NAMALWA (cell line): ENCODE measurements at places on chromosomes 3 and 15.

DNA sequence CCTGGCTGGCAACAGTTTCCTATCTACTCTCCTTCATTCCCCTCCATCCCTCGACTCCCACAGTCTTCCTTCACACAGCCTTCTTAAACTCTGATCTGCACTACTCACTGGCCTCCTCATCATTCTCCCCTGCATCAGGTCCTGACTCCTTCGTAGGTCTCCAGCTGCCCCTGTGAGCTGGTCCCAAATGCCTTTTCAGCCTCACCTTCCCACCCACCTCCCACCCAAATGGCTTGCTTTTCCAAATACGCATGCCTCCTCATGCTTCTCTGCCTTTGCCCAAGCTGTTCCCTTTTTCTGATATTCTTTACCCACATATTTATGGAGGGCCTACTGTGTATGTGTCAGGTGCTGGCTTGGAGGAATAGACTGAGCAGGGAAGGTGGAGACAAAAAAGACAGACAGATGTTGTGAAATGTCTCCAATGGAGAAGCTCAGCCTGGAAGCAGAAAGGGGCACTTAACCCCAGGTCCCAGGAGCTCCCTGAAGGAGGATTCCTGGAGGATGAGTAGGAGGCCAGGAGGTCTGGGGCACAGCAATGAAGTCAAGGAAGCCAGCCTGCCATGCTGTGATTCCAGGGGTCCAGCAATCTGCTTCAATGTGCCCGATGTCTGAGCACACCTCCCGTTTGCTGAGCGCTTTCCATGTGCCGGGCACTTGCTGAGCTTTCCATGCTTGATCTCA is 252.2 kb downstream of the SHQ1 start:
- DNase-seq = no peak

DNA sequence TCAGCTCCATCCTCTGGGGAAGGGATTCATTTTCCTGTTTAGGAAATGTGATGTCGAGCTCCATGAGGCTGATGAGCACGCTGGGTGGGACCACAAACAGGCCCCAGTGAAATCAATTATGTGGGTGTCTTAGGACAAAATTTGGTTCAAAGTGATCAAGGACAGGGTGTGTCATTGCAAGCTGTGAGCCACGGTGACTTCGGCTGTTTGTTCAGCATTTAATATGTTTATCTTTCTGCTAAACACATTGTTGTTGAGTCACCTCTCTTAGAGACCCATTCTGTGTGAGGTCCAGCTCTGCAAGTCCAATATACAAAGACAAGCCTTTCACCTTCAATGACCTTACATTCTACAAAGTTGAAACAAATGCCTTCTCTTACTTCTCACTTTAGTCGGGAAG is 41.3 kb downstream of the SSR3 start:
- no peak for DNase-seq

GRCh38 chr3:39191111-39191510 is 1.3 kb downstream of the XIRP1 start:
- no peak for DNase-seq

GRCh38 chr3:47669026-47669749 is 90.5 kb upstream of the CSPG5 start:
- no peak for DNase-seq

DNA sequence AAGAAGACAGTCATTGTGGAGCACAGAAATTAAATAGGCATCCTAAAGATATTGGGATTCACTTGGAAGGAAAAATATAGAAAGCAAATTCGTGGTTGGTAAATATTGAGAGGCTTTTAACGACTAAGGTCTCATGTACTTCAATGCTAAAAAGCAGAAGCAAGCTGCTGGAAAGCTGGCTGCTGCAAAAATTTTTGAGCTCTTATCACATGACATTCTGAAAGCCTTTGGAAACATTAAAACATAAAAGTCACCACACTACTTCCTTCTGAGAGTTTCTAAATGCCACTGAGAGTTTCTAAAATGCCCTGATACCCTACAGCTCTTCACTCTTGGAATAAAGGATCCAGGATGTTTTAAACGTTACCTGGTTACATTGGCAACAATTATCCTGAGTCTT is 39.0 kb upstream of the CBLB start:
- peak; percentile 55 for DNase-seq

GRCh38 chr15:49124371-49124770 is 31.0 kb downstream of the COPS2 start:
- no peak for DNase-seq

GRCh38 chr3:41363830-41364523 is 164.7 kb downstream of the CTNNB1 start:
- DNase-seq = no peak

- DNase-seq = no peak
Observed at GRCh38 chr15:37028625-37029296, 71.6 kb downstream of the MEIS2 start.

- DNase-seq = no peak
Observed at GRCh38 chr3:105923140-105923539, 54.3 kb upstream of the CBLB start.

DNA sequence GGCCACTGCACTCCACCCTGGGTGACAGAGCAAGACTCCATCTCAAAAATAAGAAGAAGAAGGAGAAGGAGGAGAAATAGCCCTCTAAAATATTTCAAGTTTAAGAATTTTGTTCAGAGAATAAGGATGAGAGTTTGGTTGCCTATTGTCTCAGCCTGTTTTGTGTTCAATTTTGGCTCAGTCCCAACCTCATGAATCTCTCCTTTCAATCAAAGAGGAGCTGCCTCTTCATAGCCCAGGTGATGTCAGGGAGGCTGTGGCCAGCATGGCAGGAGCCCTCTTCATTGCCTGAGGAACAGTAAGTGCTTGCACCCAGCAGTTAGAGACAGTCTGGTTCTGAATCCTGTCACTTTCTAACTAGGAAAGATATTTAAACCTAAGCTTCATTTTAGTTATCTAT is 55.0 kb downstream of the BDH1 start:
- no peak for DNase-seq

GRCh38 chr3:156819842-156820691 is 6.1 kb upstream of the LEKR1 start:
- no peak for DNase-seq

DNA sequence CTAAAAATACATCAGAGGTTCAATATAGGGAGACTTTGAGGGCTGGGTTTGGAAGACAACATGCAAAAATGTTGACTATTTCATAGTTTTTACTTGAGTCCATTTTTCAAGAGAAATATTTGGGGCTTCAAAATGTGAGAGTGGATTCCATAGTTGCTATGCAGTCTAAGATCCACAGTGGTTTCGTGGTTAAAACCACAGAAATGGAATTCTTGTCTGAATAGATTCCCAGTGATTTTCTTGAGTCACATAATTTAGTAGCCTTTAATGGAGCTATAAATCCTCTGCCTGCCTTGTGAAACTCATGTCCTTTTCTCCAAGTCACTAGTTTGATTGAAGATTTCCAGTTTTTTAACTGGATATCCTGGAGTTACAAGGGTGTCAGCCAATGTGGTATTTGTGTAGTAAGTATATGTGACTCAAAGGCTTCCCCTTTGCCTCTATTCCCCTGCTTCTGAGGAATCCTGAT is 94.7 kb upstream of the RBMS3 start:
- no peak for DNase-seq

- no peak for DNase-seq
Observed at GRCh38 chr15:88428805-88429605, 38.2 kb downstream of the MRPL46 start.

GRCh38 chr3:159770998-159771397 is 217.6 kb upstream of the IL12A start:
- DNase-seq = no peak

GRCh38 chr3:166759736-166760513 is 620.2 kb downstream of the ZBBX start:
- no peak for DNase-seq

GRCh38 chr15:89841962-89842361 is 27.3 kb upstream of the ANPEP start:
- DNase-seq = no peak

DNA sequence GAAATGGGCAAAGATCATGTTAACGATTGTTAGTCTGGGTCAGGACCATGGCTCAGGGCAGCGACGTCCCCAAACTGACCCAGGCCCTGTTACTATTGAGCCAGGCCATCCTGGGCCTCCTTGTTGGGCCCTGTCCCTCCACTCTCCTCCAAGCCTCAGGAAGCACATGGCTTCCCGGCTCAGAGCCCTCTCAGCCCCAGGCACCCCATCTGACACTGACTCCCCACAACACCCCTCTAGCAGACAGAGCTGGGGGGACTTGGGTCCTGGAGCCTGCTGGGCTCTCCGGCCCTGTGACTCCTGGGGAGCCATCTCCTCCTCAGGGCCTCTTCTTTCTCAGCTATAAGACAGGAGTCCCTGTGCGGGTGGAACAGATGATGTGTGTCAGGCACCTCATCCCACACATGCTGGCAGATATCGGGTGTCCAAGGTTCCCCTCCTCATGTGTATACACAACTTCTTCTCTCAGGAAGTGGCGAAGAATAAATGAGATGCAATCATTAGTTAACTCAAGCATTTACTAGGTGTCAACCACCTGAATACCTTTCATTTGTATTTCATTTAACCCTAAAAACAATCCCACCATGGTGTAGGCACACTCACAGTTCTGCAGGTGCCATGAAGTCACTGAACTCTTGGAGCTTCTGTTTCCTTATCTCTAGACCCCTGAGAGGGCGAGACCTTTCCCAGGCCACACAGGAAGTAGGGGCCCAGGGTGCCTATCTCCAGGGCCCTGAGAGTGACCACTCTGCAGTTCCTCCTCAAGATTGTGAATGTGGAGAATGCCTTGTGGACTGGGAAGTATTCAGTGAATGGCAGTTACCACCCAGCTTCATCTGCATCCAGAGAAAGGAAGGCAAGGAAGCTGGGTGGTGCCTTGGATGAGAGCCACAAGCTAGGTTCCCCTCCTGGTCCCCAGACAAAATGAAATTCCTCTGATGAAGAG is 282.5 kb upstream of the TLE3 start:
- DNase-seq = no peak

GRCh38 chr3:171459137-171459941 is 866 bp downstream of the TNIK start:
- no peak for DNase-seq

DNA sequence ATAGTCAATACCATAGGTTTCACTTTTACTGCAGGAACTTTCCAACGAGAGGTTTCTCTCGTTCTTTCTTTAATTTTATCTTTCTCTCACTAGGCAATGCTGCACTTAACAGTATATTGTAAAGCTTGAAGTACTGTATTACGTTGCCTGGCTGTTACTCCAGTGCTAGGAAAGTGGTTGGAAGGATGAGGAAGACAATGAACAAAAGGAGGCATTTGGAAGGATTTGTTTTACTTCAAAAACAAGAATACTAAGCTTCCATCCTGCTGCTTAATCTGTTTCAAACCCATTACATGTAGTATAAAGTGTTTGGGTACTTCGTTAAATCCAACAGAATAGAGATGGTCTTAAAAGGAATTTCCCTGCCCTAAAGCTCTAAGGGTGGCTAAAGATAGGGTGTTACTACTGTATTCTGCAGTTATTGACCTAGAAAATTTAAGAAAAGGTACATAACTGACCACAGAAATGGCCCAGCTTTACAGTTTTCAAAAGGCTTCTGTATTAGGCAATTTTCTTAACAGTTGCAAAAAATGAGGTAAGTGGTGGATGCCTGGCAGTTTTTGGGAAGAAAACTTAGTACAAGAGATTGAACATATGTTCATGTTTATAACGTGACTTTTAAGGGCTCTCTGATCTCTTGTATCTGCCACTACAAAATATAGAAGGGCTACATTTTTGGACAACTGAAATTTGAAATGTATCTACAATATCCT is 785 bp upstream of the IFT57 start:
- no peak for DNase-seq

GRCh38 chr3:10753964-10754363 is 62.1 kb upstream of the SLC6A11 start:
- DNase-seq = peak; percentile 49

- DNase-seq = no peak
Observed at GRCh38 chr3:169758359-169758994, 6.4 kb downstream of the TERC start.

- DNase-seq = no peak
Observed at GRCh38 chr3:73500321-73500720, 124.4 kb downstream of the PDZRN3 start.

- no peak for DNase-seq
Observed at GRCh38 chr3:38036906-38037305, 2.1 kb upstream of the DLEC1 start.

- no peak for DNase-seq
Observed at GRCh38 chr3:171873580-171873979, 30.4 kb downstream of the TMEM212 start.

- peak; percentile 29 for DNase-seq
Observed at GRCh38 chr15:71575474-71576045, 234.8 kb upstream of the NR2E3 start.

DNA sequence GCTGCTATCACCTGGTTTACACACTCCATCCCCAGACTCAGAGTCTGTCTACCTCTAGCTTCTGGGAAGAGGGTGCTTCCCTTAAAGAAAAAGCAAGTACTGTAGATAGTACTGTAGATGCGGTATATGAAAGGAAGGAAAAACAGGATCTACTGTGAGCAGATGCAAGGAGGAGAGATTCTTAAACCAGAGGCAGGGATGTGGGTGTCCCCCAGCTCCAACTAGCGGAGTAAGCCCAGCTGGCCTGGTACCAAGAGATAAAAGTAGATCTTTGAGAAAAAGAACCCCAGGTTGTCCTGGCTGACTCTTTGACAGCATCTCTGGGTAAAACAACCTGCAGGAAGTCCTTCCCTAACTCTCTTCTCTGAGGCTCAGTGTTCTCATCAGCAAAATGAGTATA is 523.7 kb upstream of the PROK2 start:
- no peak for DNase-seq

- DNase-seq = peak; percentile 96
Observed at GRCh38 chr3:11601446-11602238, 42.1 kb downstream of the VGLL4 start.

DNA sequence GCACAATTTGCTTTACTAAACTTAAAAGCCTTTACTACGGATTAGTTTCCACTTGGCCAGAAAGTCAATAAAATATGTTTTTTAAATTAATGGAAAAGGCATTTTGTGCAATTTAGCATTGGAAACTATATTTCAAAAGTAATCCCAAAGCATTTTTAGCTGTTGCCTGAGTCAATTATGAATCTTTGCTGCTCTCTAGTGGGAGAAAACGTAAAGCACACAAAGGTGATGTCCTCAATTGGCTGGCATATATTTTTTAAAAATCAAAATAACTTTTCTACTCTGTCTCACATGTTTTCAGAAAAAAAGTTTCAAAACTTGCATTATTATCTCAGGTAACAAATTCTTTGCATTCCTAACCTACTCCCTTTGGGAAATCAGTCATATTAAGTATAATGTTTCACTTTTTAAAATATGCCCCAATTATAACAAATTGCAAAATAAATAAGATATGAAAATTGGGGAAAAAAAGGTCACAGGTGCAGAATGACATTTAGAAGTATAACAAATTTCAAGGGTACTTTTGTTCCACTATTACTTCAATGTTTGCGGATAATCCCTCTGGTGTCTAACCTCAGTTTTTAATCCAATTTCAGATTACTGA is 47.2 kb upstream of the TEX55 start:
- DNase-seq = peak; percentile 67

- no peak for DNase-seq
Observed at GRCh38 chr3:135127946-135128470, 332.9 kb downstream of the EPHB1 start.

DNA sequence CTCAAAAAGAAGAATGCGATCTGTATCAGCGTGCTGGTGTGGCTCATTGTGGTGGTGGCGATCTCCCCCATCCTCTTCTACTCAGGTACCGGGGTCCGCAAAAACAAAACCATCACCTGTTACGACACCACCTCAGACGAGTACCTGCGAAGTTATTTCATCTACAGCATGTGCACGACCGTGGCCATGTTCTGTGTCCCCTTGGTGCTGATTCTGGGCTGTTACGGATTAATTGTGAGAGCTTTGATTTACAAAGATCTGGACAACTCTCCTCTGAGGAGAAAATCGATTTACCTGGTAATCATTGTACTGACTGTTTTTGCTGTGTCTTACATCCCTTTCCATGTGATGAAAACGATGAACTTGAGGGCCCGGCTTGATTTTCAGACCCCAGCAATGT is 1.3 kb downstream of the P2RY1 start:
- no peak for DNase-seq
